ENCODE measurements at places on chromosomes 7 and 10.

DNA sequence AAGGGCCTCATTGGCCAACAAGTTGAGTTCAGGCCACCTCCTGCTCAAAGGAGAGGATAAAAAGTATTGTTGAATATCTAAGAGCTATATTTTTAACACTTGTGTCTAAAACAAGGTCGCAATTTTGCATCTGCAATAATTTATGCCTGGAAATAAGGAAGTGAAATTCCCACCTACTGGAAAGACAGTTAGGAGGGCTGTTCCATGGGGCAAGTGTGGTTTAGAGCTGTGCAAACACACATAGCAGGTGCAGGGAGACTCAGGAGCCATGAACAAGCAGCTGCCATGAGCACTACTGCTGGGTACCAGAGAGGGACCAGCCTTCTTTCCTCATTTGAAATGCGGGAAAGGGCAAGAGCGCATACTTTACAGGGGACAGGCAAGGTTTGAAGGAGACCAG lies 35.5 kb upstream of the IKZF1 start:
- no peak for DNase-seq

GRCh38 chr7:26543340-26543739 lies 251.7 kb downstream of the SNX10 start:
- no peak for DNase-seq

GRCh38 chr10:42593284-42593683 lies 45.1 kb downstream of the ZNF33B start:
- DNase-seq: no peak

GRCh38 chr10:127148066-127148932 lies 48.1 kb downstream of the INSYN2A start:
- DNase-seq: no peak

GRCh38 chr10:13913897-13914296 lies 327.1 kb downstream of the PRPF18 start:
- no peak for DNase-seq

All from NCI-H187 (cell line).